HS-5 (cell line): ENCODE measurements at places on chromosomes 13 and 19.

DNA sequence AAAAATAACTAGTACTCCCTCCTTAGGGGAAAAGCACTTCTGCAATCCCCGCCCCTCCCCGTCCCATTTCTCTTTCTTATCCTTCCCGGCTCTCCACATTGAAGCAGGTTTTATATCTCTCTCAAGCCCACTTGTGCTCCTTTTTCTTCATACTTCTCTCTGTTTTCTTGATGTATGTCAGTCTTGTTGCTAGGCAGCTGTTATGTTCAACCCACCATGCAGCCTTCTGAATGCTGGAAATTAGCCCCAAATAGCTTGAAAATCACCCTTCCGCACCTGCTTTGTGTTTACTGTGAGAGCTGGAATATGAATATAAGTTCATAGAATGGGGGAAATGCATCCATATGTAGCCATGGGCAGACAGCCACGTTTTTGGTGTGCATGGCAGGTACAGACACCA is 461.4 kb downstream of the MYO16 start:
- DNase-seq = no peak

- no peak for DNase-seq
Observed at GRCh38 chr13:43665388-43665787, 121.4 kb downstream of the ENOX1 start.

DNA sequence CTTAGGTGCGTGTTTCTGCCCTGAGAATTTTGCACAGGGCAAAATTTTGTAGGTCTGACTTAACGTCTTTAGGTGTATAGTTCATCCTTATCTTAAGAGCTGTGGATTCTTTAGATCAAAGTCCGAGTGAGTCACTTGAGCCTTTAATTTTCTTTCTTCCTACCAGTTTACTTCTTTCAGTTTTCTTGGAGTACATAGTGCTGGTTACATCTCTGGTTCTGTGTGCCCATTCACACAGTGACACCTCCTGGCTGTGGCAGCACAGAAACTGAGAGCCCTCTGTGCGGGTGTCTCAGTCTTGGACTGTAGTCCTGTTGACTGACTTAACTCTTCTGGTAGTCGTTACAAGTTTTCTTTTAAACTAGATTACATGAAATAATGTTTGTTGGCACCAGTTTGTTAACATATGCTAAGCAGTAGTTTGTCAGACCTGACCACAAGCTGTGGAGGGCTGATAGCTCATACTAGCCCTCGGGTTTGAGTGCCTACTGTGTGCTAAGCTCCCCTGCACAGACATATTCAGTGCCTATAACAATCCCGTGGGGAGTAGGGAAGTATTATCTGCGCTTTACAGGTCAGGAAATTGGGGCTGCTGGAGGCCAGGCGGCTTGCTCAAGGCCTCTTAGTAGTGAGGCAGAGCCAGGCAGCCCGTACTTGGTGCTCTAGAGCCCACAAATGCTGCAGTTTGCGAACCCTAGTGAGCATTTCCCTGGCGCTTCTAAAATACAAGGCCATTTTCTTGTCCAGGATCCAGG is 1.6 kb downstream of the GATAD2A start:
- DNase-seq = no peak

- no peak for DNase-seq
Observed at GRCh38 chr19:54694648-54695047, 29.6 kb upstream of the KIR3DL3 start.

DNA sequence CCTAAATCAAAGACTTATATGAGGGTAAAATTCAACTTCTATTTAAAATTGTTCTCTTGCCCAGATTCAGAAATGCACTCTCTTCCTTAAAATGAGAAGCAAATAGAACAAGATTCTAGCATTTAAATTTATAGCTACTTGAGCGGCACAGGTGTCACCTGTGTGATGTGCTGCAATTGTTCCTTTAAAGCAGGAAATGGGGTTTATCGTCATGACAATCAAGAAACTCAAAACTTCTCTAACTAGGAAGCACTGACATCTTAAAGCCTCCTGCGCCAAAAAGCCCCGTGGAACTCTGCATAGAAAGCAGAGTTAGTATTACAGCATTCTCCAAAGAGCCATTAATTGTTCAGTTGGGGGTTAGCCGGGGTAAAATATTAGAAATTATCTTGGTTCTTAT is 2.6 kb upstream of the OXGR1 start:
- DNase-seq = no peak

GRCh38 chr19:8304841-8305621 is 3.1 kb downstream of the CD320 start:
- no peak for DNase-seq

DNA sequence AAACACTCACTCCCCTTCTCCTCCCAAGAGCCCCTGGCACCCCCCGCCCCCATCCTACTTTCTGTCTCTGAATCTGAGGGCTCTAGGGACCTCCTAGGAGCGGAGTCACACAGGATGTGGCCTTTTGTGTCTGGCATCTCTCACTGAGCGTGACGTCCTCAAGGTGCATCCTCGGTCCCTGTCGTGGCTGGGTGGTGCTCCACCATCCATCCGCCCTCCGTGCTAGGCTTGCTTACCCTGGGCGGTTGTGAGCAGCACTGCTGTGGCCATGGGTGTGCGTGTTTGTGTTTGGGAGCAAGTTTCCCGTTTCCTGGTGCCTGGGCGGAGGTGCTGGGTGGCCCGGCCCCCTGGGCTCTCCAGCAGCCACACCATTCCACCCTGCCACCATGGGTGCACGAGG is 12.2 kb downstream of the PLEKHJ1 start:
- no peak for DNase-seq

DNA sequence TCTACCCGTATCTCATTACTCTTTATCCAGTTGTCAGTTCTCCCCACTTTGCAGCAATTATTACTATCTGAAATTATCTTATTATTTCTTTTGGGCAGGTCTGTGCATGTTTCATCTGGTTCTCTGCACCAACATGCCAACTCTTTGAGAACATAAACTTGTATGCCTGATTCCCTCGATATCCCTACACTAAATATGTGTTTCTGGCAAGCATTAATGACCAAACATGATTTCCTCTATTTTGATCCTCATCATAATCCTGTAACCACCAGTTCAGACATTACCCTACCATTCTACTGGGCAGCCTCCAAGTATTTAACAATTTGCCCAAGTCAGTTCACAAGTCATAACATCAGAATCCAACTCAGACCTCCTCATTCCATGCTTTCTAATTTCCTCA is 426.1 kb downstream of the FOXO1 start:
- DNase-seq = no peak
